DMS153 (cell line): ENCODE measurements at places on chromosomes 3 and 15.

GRCh38 chr15:55387027-55387426, 21.1 kb downstream of the CCPG1 start:
- no peak for DNase-seq

DNA sequence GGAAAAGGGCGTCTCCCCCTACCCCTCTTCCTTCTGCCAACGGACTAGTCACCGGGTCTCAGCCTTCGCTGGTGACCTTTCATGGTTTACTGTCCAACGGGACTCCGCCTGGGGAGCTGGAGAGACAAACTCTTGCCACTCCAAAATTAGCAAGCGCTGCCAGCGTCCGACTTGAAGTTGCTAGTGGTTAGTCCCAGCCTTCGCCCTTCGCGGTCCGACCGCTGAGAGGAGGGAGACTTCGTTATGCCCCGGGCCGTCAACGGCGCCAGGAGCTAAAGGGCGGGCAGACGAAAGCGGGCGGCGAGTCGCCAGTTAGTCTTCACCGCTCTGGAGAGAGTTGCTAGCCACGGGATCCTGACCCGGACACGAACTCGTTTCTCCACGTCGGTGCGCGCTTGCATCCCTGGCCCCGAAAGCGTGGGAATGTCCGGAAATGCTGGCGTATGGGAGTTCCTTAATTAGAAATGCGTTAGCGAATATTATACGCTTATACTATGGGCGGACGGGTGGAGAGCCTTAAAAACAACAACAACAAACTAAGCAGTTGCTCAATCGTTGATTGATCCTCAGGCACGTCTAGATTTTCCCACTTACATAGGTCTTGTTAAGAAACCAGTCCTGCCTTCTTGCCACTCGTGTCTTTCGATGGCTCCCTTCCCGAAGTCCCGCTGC, 716 bp downstream of the SMC4 start:
- no peak for DNase-seq

GRCh38 chr3:14548321-14548729, 8.2 kb upstream of the GRIP2 start:
- DNase-seq: no peak

DNA sequence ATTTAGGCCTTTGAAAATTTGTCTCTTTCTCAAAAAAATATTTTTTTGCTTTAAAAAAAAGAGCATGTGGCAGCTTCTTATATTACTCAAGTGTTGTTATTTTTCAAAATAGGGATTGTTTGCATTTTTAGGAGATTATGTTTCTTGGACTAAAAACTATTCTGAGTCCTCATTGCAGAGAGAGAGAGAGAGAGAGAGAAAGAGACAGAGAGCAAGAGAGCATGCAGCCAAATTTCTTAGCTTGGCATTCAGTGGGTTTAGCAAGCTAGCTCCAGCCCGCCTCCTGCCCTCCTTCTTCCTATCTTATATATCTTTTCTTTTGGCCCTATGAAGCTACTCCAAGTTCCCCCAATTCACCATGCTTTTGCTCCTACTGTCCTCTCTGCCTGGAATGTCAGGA, 55.7 kb downstream of the CEMIP start:
- DNase-seq: no peak

DNA sequence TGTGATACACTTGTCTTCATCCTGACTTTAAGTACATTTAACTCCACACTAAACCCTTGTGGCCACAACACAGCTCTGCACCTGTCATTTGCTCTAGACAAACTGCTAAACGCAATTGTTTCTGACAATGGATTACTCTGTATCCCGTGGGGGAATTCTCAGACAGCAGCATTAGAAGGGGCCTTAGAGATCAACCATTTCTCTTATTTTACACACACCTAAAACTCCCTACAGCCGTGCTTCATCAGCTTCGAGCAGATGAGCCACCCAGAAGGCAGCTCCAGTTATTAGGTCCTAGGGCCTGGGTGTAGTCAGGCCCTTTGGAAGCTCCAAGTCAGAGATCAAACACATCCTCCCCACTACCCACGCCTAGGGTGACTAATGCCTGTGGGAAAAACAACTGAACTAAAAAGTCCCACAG, 1.3 kb upstream of the IL12A start:
- DNase-seq: no peak
